ENCODE measurements at places on chromosomes 1 and 21.

- DNase-seq = peak; percentile 41
Observed at GRCh38 chr1:113217447-113218208, 144.6 kb downstream of the LRIG2 start.

DNA sequence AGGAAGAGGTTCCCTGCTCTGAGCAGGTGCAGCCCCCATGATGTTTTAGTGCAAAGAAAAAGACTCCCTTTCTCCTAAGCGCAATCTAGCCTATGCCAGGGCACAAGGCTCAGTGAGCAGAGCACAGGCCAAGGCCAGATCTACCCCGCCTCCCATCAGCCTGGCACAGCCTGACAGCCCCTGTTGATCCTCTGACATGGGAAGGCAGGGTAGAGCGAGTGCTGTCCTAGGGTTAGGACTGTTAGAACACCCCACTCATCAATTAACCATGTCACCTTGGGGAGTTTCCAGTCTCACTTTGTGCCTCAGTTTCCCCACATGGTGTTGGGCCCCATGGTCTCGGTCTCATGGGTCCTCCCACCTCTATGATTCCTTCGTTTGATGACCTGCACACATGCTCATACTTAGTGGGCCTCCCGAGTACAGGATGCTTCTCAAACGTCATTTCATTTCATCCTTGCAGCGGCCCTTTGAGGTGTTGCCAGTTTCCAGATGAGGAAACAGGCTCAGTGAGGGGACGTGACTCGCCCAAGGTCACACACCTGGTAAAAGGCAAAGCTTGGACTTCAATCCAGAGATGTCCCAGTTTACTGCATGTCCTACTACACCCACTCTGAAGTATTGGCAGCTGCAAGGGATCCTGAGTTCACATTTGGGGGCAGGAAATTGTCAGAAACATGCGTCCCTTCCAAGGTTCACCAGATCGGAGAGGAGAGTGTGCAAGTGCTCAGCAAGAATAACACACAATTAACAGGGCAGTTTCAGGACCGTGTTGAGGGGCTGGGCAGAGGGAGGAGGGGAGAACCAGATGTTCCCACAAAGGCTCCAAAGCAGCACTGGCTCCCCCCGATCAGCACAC is 213.3 kb downstream of the TRABD2B start:
- DNase-seq = no peak

DNA sequence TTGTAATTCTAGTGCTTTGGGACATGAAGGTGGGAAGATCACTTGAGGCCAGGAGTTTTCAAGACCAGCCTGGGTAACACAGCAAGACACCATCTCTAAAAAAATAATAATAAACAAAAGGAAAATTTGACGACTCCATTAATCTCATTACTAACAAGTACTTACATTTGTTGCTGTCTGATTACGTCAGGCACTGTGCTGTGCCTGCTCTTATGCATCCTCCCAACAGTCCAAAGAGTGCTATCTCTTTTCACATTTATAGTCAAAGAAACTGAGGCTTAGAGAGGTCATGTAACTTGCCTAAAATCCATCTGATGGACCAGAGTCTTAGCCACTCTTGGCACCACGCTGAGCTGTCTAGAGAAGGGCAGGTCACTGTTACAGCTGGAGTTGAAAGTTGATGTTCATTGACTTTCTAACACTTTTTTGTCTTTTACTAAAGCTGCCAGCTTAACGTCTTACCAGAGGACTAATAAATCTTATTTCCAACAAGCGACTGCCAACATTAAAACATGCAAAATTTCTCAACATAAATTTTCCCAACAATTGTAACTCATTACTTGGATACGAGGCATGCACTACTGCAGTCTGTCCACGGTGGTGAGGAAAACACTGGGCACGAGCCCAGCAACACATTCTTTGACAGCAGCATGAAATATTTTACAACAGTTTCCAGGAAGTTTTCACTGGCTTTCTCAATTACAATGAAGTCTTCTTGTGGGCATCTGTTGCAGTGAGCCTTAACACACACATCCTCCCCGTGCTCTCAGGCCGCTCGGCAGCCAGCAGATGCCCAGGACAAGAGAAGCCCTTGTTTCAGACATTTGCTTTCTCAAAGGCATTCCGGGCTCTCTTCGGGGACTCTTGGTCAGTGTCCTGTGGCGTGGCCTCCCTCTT is 262.9 kb upstream of the PROX1 start:
- peak; percentile 83 for DNase-seq

DNA sequence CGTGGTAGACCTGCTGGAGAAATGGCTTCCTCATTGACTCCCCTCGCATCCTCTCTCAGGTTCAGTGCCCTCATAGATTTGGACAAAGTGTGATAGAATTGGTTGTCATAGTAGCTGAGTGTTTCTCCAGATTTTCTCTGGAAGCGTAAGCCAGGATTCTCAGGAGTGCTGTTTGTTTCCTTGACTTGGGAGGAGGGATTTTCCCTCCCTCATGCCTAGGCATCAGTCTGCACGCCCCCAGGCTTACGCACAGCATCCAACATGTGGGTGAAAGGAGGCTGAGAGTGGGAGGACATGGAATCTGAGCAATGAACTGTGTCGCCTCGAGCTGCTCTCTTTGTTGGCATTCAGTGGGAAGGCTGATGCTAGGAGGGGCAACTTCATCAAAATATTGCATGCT is 503.5 kb downstream of the LTN1 start:
- no peak for DNase-seq

- no peak for DNase-seq
Observed at GRCh38 chr1:196152975-196153374, 455.3 kb downstream of the KCNT2 start.

GRCh38 chr1:173267453-173267945 is 60.4 kb upstream of the TNFSF4 start:
- no peak for DNase-seq

DNA sequence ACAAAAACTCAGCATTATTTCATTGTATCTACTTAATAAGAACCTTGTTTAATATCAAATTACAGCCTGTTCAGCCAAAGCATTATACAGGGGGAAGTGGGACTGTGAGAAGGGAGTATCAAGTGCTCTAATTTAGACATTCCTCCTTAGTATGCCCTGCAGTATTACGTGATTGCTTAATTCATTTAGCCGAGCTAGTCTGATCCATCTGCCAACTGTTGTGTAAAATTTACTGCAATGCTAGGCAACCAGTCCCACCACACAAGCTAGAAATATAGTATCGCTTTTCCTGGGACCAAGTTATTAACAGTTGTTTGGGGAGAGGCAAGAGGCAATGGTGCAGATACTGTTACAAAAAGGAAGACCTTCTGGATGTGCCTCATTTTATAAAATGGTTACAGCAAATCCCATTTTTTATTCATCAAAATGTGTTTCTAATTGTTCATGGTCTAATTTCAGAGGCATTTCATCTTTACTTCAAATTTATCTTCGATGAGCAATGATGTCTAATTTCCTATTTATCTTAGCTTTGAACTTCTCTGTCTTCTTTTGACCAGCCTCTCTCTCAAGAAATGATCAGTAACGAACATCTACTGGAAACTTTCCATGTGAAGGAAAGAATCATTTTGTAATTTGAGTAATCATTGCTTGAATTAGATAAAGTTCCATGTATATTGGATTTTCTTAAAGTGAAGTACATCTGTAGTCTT is 283.3 kb downstream of the DUSP10 start:
- no peak for DNase-seq

- peak; percentile 57 for DNase-seq
Observed at GRCh38 chr1:161763522-161764098, 2.5 kb upstream of the ATF6 start.

GRCh38 chr1:109759513-109760334 is 4.0 kb downstream of the EPS8L3 start:
- no peak for DNase-seq

DNA sequence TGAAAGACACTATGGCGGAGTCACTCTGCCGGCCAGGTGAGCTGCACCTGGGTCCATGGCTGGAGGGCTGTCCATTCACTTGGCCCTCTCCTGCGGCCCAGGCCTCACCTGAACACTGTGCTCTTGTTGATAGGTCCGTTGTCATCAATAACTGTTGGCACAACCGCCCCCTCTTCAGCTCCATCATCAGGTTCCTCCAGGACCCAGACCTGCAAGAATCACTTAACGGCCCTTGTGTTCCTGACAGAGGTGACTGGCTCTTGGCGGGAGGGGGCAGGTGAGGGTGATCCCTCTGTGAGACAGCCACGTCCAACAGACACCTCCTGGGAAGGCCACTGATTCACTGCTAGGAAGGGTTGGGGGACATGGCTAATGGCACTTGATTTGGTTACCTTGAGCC is 54.9 kb downstream of the INAVA start:
- DNase-seq = no peak

DNA sequence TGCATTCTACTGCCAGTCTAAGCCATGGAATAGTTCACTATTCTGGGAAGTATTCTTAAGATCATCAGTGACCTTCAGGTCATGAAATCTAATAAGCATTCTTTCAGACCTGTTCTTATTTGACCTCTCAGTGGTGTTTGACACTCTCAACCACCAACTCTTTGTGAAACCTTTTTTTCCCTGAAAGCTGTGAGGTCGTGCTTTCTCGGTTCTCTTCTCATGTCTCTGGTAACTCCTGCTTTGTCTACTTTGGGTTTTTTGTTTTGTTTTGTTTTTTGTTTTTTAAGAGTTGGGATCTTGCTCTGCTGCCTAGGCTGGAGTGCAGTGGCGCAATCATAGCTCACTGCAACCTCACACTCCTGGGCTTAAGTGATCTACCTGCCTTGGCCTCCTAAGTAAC is 56.3 kb downstream of the POU2F1 start:
- no peak for DNase-seq

GRCh38 chr1:18989176-18989799 is 32.8 kb upstream of the IFFO2 start:
- DNase-seq = no peak

GRCh38 chr21:33686386-33686785 is 44.1 kb downstream of the ITSN1 start:
- DNase-seq = no peak

DNA sequence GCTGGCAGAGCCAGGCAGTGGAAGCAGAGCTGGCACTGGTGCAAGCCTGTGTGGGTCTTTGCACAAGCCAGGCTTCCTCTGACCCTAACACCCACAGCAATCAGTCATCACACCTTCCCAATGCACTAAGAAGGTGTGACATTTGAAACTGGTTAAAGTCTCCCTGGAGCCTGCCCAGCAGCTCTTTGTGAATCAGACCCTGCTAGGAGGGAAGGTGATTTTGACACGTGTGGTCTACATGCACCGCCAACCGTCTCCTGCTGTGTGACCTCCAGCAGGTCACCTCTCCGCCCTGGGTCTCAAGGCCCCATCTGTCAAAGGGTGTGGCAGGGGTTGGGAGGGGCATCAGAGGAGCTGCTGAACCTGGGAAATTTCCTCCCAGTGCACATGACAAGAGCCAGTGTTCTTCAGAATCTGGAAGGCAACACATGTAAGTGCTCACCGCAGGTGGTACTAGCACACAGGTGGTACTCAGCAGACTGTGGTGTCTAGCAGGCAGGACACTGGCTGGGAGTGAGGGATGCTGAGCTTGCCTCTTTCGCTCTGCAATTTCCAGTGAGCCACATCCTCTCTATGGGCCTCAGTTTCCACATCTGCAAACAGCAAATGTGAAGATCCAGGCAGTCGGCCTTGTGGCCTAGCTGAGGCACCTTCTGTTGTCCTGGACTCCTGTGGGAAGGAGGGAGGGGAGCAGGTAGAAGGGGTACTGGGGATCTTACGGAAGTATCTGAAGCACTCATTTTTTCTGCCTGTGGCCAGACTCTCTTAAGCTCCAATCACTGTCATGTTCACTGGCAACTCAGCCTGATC is 123.2 kb downstream of the DMRTB1 start:
- no peak for DNase-seq

- no peak for DNase-seq
Observed at GRCh38 chr1:38027201-38028104, 14.9 kb downstream of the UTP11 start.

DNA sequence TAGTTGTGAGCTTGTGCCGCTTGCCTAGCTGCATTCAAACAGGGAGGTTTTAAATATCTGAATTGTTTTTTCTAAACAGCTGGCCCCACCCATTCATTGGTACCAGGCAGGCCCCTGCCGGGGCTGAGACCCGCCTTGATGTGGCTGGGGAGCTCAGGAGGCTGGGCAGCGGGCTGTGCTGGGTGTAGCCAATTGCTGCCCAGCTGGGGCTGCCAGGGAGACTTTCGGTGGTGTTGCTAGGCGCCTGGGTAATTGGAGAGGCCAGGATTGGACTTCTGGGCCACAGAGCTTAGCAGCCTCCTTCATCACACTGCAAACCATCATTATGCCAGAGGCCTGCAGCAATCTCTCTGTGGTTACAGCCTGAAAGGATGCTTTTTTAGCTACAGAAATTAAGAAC is 12.2 kb downstream of the RHBDL2 start:
- DNase-seq = peak; percentile 52

DNA sequence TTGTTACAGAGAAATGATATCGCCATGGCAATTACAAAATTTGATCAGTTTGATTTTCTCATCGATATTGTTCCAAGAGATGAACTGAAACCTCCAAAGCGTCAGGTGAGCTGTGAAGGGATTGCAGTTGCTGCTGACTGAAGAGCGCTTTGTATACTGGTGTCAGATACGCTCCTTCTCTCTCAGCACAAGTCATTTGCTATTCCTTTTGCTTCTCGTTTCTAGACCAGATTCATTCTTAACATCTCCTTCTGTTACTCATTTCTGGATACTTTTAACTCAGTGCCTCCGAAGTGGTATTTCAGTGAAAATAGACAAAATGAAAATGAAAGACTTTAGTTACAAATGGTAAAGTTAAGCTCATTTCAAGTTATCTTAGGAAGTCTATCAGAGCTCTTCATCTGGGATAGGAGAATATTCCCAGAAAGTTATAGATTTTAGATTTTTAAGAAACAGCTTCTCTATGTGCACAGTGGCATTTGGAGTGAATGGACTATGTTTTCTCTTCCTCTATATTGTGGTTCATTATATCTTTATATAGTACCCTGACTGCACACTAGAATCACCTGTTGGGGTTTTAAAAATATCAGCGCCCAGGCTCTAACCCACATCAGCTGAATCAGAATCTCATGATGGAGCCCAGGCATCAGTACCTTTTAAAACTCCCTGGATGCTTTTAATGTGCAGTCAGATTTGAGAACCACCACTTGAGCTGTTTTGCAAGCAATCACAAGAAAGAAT is 30.3 kb upstream of the KCNQ4 start:
- no peak for DNase-seq

GRCh38 chr1:222912730-222913129 is 97.9 kb downstream of the DISP1 start:
- no peak for DNase-seq

DNA sequence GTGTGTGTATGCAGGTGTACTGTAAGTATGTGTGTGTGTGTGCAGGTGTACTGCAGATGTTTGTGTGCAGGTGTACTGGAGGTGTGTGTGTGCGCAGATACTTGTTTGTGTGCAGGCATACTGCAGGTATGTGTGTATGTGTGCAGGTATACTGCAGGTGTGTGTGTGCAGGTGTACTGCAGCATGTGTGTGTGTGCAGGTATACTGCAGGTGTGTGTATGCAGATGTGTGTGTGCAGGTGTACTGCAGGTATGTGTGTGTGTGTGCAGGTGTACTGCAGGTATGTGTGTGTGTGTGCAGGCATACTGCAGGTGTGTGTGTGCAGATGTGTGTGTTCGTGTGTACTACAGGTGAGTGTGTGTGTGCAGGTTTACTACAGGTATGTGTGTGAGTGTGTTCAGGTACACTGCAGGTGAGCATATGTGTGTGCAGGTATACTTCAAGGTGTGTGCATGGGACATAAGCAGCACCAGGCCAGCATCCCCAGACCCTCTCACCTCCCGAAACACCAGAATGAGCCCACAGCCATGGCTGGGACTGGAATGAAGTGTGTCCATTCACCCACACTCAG is 97.5 kb downstream of the DMRTB1 start:
- no peak for DNase-seq

Measured in stomach (tissue), 19 donors.